Vagina (tissue), 2 donors: ENCODE measurements at places on chromosomes 2 and 18.

DNA sequence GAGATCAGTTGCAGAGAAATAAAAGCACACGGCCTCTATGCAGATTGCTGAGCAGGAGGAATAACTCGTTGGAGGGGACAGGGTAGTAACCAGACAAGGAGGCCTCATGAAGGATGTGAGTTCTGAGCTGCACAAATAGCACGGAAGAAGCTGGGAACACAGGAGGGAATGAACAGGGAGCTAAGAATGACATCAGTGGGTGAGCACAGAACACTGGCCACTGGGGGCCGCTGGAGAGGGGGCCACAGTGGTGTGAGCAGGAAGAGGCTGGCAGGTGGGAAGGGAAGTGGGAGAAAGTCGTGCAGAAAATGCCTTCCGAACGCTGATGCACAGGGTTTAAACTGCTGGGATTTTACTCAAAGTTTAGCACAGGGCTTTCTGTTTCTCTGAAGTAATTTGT is 61.0 kb downstream of the ZAP70 start:
- no peak for DNase-seq

GRCh38 chr2:74301262-74301661 is 42.0 kb downstream of the SLC4A5 start:
- no peak for DNase-seq

- DNase-seq: no peak
Observed at GRCh38 chr2:7378591-7378990, 461.4 kb downstream of the RNF144A start.

- no peak for DNase-seq
Observed at GRCh38 chr2:235523486-235524150, 29.8 kb downstream of the AGAP1 start.

DNA sequence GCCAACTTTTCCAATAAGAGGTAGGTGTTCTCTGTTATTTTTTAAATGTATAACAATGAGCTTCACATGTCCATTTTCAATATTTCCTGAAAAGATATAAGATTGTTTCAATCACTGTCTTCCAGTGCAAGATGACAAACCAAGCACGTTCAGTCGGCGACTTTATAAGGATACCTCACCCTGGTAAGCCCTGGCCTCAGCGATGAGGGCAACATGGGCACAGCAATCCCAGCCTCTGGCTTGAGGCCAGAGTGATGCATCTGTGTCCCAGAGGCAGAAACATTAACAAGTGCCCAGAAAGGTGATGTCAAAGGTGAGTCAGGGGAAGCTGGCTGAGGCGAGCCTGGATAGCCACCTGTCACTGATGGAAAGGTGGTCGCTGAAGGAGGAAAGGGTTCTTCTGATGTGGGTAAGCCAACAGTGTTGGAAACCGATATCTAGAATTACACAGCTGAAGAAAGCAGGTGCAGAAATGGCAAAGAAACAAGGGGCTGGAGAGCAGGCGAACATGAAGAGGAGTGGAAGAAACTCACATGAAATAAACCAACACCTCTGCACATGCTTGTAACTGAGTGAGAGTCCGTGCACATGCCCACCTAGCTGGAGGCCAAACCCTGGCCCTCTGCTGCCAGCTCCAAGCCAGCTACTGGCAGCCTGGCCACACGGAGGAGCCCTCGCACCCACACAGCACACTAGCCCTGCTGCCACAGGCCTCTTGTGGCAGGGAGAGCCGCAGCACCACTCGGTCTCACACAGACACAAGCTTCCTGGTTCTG is 65.5 kb downstream of the FBXO15 start:
- DNase-seq: no peak

GRCh38 chr2:112693596-112693995 is 27.2 kb upstream of the NT5DC4 start:
- no peak for DNase-seq

GRCh38 chr18:9419956-9420631 is 55.2 kb upstream of the RALBP1 start:
- DNase-seq: no peak

GRCh38 chr18:6010284-6010683 is 115.0 kb upstream of the TMEM200C start:
- DNase-seq: no peak

DNA sequence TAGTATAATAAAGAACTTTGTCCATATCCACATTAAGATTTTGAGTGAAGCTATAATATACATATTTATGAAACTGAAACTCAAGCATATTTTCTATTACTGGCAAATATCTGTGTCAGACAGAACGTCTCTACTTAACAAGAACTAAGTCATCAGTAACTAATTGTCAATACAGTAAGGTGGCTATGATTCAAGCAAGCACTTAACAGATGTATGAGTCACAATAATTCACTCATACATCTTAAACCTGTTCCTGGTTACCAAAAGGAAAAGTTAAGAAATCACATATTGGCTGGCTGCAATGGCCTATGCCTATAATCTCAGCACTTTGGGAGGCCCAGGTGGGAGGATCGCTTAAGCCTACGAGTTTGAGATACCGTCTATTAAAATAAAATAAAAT is 96.0 kb downstream of the SOS1 start:
- no peak for DNase-seq

GRCh38 chr2:188713961-188714360 is 260.2 kb upstream of the COL3A1 start:
- DNase-seq: no peak

DNA sequence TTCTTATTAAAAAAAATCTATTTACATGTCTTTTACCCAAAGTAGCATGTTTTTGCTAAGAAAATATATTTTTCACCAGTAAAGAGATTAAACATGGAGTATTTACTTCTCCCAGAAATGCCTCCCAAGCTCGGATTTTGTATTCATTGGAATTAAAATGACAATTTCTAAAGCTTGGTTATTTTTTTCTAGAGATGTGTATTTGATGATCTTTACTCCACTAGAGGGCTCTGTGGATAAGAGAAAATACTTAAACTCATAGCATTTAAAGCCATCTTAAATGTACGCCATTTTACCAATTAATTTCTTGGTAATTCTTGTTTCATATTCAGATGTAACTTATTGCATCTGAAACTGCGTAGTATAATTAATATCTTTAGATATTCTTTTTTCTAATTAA is 461.4 kb downstream of the GALR1 start:
- no peak for DNase-seq

GRCh38 chr2:10911291-10912075 is at the start of gene KCNF1:
Gene KCNF1 (plus strand): TSS chr2:10911934. CDS start chr2:10912427, 493 bp downstream.
- DNase-seq: no peak

GRCh38 chr18:63152791-63153190 is 166.8 kb downstream of the BCL2 start:
- DNase-seq: no peak

- DNase-seq: no peak
Observed at GRCh38 chr2:43715300-43716098, 39.3 kb upstream of the C1GALT1C1L start.

GRCh38 chr2:215105607-215106354 is 32.6 kb downstream of the ABCA12 start:
- DNase-seq: no peak

GRCh38 chr2:198325359-198325758 is 521.0 kb downstream of the PLCL1 start:
- DNase-seq: no peak

DNA sequence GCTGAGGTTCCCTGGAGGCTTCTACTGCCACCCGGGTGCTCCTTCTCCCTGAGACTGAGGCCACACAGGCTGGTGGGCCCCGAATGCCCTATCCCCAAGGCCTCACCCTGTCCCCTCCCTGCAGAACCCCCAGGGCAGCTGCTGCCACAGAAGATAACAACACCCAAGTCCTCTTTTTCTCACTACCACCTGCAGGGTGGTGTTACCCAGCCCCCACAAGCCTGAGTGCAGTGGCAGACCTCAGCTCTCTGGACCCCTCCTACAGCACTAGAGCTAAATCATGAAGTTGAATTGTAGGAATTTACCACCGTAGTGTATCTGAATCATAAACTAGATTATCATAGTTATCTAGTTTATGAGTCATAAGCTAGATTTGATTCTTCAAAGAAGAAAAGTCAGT is 7.3 kb upstream of the CENPA start:
- DNase-seq: no peak

DNA sequence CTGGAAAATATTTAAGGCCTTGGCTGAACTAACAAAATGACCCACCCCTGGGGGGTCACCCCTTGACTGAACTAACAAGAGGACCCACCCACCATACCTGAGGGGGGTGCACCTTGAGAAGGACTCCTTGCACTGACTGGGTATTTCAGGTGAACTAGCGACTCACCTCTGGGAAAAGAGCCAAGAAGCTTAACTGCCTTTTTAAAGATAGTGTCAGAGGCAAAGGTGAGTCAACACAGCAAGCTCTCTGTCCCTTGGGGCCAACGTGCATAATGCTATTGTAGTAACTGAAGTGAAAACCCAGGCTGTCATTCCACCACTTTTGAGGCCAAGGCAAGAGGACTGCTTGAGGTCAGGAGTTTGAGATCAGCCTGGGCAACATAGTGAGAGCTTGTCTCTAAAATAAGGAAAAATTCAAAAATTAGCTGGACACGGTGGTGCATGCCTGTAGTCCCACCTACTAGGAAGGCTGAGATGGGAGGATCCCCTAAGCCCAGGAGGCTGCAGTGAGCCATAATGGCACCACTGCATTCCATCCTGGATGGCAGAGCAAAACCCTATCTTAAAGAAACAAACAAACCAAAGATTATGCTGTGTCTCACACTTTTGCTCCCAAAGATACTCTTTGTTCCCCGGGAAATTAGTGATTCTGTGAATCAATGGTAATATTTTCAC is 36.4 kb upstream of the ZCCHC2 start:
- DNase-seq: no peak

DNA sequence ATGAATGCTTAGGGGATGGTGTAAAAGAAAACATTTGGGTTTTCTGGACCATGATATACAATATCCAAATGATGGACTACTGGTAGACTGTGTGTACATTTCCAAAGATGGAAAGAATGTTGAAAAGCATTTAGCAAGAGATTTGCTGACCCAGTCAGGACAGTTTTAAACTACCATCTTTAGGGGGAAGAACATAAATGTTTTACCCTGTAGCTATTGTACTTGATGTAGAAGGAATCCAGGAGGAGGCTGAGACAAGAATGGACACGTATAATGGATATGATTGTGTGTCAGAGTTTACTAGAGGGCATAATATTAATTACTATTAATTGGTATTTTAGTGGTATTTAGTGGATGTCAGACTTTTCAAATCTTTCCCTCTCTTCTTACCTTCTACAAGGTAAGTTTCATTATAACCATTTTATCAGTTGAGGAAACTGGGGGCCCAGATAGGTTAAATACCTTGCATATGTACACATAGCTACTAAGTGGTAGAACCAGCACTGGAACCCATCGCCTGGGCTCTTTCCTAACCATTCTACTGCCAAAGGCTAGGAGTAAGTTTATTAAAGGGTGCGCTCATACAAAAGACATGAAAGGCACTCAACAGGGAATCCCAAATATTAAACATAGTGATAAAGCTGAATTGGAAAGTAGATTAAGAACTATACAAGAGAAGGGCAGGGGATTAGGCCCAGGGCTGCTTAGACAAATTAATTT is 8.9 kb downstream of the TACR1 start:
- no peak for DNase-seq

GRCh38 chr2:98378901-98379300 is 32.6 kb downstream of the CNGA3 start:
- DNase-seq: no peak

- no peak for DNase-seq
Observed at GRCh38 chr2:72386288-72386687, 238.6 kb upstream of the CYP26B1 start.

GRCh38 chr2:56357655-56358295 is 174.0 kb downstream of the CCDC85A start:
- no peak for DNase-seq

GRCh38 chr18:10863026-10863425 is 286.3 kb downstream of the PIEZO2 start:
- DNase-seq: no peak

GRCh38 chr18:22977847-22978701 is 44.9 kb downstream of the RBBP8 start:
- no peak for DNase-seq

DNA sequence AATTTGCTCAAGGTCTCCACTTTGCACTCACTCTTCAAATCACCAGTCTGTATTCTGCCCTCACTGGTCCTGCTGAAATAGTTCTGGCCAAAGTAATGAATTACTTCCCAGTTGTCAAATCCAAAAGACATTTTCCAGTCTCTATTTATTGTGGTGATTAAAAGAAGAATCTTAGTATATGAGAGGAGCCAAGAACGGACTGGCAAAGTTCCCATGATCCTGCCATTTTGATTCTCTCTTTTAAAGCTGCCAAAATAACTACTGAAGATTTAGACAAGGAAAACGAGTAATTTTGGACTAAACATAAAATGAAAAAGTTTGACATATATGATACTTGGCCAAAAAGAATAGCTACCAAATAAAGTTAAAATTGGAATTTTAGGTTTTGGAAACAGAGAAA is 12.0 kb downstream of the THSD7B start:
- DNase-seq: no peak

- DNase-seq: no peak
Observed at GRCh38 chr2:219056176-219056895, 4.4 kb downstream of the IHH start.

- no peak for DNase-seq
Observed at GRCh38 chr2:146807568-146808168, 1037.2 kb upstream of the ACVR2A start.
